Dermis blood vessel endothelial cell (primary cell): ENCODE measurements at places on chromosomes 2 and 18. TPM values are rescaled to one million over a fixed set of nuclear protein-coding genes. Genes with fewer than 3 reads are reported as not detected.

Gene TM4SF20
- not detected in 2 replicates for total RNA-seq

Gene AMER3
- total RNA-seq = not detected in 2 replicates

Gene PLA2R1
- 17.0 and 32.3 TPM in 2 replicates for total RNA-seq

- no peak for DNase-seq
These were observed 613.1 kb downstream of the ZEB2 start for GRCh38 chr2:143906850-143907249.

- no peak for DNase-seq
These were observed 36.7 kb downstream of the THNSL2 start for GRCh38 chr2:88206665-88207347.

DNA sequence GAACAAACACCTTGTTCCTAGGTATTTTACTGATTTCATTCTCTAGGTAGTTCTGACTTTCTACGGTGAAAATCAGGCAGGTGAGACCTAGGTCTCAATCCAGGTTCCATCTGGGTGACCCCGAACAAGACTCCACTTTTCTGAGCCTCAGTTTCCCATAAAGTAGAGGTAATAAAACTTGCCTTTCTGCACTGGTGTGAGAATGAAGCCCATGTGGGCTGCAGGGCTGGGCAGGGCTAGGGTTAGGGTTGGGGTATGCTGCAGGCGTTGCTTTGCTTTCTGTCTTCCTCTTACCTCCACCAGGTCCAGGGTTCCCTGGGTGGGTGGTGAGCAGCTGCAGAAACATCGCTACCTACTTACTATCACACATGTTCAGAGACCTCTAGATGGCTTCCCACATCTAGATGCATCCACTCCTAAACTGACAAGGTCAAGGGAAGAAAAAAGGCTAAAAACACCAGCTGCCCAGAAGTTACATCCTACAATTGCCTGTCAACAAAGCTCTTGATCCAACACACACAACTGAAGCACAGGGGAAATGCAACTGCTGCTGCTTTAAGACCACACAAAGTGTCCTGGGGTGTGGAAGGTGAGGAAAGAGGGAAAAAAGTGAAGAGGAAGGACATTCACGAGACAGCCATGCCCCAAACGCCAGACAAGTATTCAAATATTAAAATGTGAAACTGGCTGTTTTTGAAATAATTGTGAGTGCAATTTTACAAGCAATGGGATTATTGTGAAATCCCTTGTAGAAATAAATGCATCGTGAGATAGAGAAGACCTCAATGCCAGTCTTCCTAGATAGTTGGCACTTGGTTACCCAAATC lies 23.5 kb downstream of the MBP start:
- DNase-seq = no peak

GRCh38 chr2:120034621-120035020 lies 21.7 kb downstream of the EPB41L5 start:
- DNase-seq = no peak

GRCh38 chr2:156803243-156803642 lies 367.1 kb downstream of the GPD2 start:
- DNase-seq = no peak

- DNase-seq = no peak
These were observed 296.4 kb downstream of the NDUFA10 start for GRCh38 chr2:239728751-239729150.

DNA sequence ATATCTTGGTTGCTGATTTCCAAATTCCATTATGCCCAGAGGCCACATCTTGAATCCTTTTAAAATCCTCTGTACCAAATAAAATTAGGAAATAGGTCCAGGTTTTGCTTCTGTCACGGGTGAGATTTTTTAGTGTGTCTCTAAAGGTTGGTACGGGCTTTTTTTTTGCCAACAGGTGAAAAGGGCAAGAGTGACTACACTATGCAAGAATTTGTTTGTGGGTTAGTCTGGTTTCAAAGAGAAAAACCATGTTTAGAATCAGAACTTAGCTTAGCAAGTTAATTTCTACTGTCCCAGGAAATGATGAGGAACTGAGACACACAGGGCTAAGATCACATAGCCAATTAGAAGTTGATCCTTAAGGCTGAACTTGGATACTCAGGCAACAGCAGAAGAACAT lies 41.7 kb downstream of the POLR1A start:
- DNase-seq = no peak
